ENCODE measurements at places on chromosomes 12 and 14.

- no peak overlapping the region for H3K27ac ChIP-seq
- DNase-seq: no peak
- H3K4me1 ChIP-seq: no peaks in the 10 kb centered on the region
- H3K27me3 ChIP-seq: no peaks in the 10 kb centered on the region
- no peaks in the 10 kb centered on the region for H3K36me3 ChIP-seq
Measured at GRCh38 chr12:26058308-26058707, 66.5 kb downstream of the BHLHE41 start.

DNA sequence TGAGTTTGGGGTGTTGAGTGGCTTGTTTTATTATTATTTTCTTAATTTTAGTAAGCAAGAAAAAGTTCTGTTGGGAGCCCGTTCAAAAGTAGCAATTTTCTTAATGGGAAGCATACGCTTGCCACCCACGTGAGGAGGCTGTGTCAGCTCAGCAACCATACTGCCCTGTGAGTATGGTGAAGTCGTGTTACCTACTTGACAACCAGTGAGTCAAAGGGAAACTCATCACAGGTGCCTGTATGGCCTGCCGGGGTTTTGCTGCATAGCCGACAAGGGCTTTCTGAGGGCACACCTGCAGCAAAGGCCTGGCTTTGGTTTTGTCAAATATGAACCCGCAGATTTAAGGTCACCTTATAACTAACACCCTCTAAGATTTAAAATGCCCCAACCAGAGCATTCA lies 31.1 kb downstream of the PITPNM2 start:
- H3K36me3 ChIP-seq: no peaks in the 10 kb centered on the region
- H3K4me1 ChIP-seq: peaks cover 61% of the 10 kb centered on the region
- peak; percentile 36 for DNase-seq
- no peaks in the 10 kb centered on the region for H3K27me3 ChIP-seq
- no peak overlapping the region for H3K4me3 ChIP-seq

GRCh38 chr12:92208613-92209121 lies 63.0 kb upstream of the BTG1 start:
- no peak overlapping the region for H3K4me3 ChIP-seq
- peak; percentile 66 for DNase-seq
- peak overlapping the region; percentile 19 for H3K27ac ChIP-seq
- no peaks in the 10 kb centered on the region for H3K27me3 ChIP-seq
- no peaks in the 10 kb centered on the region for H3K36me3 ChIP-seq
- peaks cover 31% of the 10 kb centered on the region for H3K4me1 ChIP-seq

- no peaks in the 10 kb centered on the region for H3K4me1 ChIP-seq
- no peaks in the 10 kb centered on the region for H3K27me3 ChIP-seq
- DNase-seq: no peak
- H3K27ac ChIP-seq: no peak overlapping the region
- H3K4me3 ChIP-seq: no peak overlapping the region
- H3K36me3 ChIP-seq: no peaks in the 10 kb centered on the region
Measured at GRCh38 chr12:127290251-127290650, 976.7 kb upstream of the TMEM132C start.

- no peaks in the 10 kb centered on the region for H3K4me1 ChIP-seq
- H3K27ac ChIP-seq: no peak overlapping the region
Measured at GRCh38 chr14:101109347-101109638, 205.8 kb upstream of the RTL1 start.

Measured in CD4-positive, alpha-beta memory T cell (primary cell).